ENCODE measurements at places on chromosomes 7 and 10.
A peak's percentile ranks its signal among the peaks of the same experiment; 100 is the strongest.

- no peak for DNase-seq
These were observed 48.2 kb downstream of the ARMH3 start for GRCh38 chr10:102007796-102008195.

GRCh38 chr10:74851831-74852230 lies 25.4 kb downstream of the KAT6B start:
- DNase-seq, result no peak

GRCh38 chr7:131391145-131391544 lies 63.5 kb downstream of the MKLN1 start:
- no peak for DNase-seq

DNA sequence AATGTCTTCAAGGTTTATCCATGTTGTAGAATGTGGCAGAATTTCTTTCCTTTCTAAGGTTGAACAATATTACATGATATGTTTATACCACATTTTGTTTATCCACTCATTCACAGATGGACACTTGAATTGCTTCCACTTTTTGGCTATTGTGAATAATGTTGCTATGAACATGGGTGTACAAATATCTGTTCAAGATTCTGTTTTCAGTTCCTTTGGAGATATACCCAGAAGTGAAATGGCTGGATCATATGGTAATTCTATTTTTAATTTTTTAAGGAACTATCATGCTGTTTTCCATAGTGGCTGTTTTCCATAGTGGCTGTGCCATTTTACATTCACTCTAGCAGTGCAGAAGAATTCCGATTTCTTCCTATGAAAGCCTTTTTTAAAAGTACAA lies 194.7 kb upstream of the GRB10 start:
- no peak for DNase-seq

DNA sequence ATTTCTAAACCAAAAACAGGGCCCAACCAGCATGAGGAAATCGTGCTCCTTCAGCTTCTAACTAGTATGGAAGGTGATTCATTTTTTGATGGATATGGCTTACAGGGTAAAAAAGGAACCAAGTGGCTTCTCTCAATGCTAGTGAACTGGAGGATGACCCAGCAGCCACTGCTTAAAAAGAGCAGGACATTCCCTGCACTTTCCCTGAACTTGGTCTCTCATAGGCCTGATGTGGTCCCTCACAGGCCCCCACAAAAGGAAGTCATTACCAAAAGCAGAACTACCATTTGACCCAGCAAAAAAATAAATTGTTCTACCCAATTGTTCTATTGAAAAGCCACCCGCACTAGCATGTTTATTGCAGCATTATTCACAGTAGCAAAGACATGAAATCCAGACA lies 188.8 kb downstream of the CALN1 start:
- DNase-seq, result no peak

DNA sequence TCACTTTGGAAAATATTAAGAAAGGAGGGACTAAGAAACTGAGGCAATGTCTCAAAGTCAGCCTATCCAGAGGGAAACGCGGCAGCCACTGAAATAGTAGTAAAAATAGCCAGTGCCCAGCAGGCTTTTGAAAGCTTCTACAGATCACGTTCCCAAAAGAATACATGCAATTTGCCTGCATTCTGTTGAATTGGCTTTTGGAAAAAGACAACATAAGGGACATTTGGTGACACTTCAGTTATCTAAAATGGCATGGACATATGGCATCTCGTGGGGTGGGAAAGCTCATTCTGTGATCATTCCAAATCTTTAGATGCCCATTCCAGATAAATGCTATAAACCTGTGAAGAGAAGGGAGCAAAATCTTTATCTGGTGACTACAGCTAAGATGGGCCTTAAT lies 82.8 kb upstream of the PDE1C start:
- no peak for DNase-seq

- no peak for DNase-seq
These were observed 61.7 kb downstream of the GAD2 start for GRCh38 chr10:26278295-26278694.

DNA sequence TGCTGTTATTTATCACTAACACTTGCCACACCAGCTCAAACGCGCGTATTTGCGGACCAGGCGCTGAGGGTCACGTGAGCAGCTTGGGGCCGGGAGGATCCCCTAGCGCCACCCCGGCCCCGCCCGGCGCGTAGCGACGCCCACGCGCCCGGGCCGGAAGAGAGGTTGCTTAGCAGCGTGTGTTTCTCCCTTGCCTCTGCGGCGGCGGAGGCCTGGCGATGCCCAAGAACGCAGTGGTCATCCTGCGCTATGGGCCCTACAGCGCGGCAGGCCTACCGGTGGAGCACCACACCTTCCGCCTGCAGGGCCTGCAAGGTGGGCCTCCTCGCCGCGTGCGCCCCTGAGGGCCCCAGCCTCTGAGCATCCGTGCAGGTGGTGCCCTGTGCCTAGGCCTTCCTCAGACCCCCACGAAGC lies at the start of gene C10orf53:
C10orf53 (plus strand) TSS at position 172 of the 414 bp plus-strand sequence; CDS start at position 219, 47 bp downstream.
- peak; percentile 8 for DNase-seq

GRCh38 chr7:128075242-128076095 lies 44.2 kb upstream of the LRRC4 start:
- no peak for DNase-seq

DNA sequence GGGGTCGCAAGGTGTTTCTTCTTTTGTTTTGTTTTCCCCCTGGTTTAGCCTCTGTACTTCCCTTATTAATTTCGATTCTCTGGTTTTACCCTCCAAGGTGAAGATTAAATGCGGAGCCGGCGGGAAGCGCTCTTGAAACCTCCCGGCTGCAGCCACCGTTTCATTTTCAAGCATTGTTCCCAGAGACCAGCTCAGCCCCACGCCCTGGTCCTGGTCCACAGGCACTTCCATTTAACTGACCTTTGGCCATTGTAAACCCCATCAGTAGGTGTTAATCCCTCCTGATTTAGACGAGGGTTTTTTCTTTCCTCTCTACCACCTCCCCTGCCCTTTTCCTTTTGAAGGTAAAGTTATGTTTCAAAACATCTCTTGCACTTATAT lies 39.2 kb upstream of the ENO4 start:
- DNase-seq, result no peak

DNA sequence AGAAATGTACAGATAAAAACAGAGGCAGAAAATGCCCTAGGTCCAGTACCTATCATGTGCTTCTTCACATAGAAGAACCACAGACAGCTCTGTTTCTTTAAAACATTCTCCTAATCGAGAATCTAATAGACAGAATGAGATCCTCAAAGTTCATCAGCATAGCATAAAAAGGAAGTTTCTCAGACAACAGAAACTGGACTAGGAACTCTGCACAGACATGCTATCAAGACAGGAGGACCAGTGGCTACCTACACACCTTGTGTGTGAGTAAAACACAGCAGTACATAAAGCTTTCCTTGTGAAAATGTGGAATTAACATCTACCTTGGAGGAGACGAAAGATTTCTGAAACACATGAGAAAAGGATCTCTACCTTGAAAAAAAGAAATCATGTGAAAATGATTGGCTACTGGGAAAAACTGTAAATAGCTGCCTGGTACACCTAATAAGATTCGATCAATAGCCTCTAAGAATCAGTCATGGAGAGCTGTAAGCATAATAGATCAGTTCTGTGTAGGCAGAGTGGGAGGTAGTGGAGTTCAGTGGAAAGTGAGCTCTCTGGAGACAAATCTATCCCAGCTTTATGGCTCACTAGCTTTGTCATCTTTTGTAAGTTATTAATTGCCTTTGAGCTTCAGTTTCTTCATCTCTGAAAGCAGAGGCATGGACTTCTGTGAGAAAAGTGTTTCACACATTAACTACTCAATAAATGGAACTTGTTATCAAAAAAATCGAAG lies 26.7 kb downstream of the ELAPOR2 start:
- DNase-seq, result no peak

Data from stimulated activated CD4-positive, alpha-beta T cell treated with anti-CD3 and anti-CD28 coated beads, Interleukin-12 subunit alpha, Interleukin-12 subunit beta, amount 100 ng/mL, for 24 hours (primary cell).